Left ventricle myocardium inferior (tissue), 1 donor: ENCODE measurements at places on chromosomes 1 and 21. TPM values are rescaled to one million over a fixed set of nuclear protein-coding genes. Genes with fewer than 3 reads are reported as not detected.
A peak's percentile ranks its signal among the peaks of the same experiment; 100 is the strongest.

Gene RGS13
- total RNA-seq, result 0.22 TPM

DNA sequence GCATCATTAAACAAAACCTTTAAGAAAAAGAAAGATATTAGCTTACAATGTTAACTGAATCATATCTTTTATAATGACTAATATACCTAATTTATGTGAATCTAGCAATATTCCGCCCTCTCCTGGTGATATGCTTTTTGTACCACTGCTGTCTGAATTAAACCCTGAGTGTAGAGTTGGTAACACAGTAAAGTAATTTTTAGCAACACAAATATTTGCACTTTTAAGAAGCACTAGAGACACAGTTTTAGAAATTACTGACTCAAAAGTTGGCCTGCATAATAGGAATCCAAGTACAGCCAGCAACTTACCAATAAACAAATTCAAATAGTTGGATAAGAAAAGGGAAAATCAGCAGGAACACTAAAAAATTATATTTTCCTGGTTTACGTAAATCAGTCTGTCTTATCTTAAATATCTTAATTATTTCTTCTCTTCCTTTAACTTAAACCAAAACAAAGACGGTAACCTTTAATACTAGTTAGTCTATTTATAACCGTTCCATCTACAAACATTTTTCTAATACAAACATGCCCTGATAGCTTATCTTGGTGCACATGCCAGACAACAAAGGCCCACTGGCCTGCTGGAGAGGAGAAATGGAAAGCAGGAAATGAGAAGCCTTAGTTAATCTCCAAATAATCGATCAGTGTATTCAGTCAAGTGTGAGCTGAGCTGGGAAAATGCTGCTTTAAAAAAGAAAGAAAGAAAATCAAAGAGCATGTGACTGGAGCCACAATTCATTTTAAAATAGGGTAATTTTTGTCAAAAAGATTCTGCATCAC, 246.0 kb downstream of the RERE start:
- DNase-seq, result no peak
- H3K27ac ChIP-seq, result peak overlapping the region; percentile 59
- peak overlapping the region; percentile 26 for H3K4me3 ChIP-seq
- H3K27me3 ChIP-seq, result no peaks in the 10 kb centered on the region
- H3K36me3 ChIP-seq, result no peaks in the 10 kb centered on the region
- H3K4me1 ChIP-seq, result peaks cover 39% of the 10 kb centered on the region

Gene LCE1C
- total RNA-seq, result not detected

GRCh38 chr1:85708829-85709227, 595 bp upstream of the ZNHIT6 start:
- peak overlapping the region; percentile 74 for H3K4me3 ChIP-seq
- no peak for DNase-seq
- H3K36me3 ChIP-seq, result peaks cover 24% of the 10 kb centered on the region
- no peaks in the 10 kb centered on the region for H3K27me3 ChIP-seq

DNA sequence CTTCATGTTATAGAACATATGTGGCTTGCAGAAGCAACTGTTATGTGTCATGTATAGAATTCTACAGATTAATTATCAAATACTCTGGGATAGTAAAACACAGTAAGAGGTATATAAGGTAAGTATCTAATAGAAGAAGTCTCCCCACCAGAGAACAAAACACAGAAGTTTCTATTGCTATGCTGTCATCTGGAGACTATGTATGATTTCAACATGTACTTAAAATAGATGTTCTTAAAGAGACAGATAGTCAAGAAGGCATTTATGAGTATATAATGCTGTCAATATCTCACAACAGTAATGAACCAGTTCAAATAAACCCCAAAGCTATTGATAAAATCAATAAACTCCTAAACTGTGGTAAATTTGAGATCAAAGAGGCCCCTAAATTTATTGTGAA, 8.1 kb upstream of the ADCY10 start:
- DNase-seq, result no peak
- H3K27ac ChIP-seq, result peak overlapping the region; percentile 37
- H3K4me1 ChIP-seq, result peaks cover 52% of the 10 kb centered on the region
- H3K36me3 ChIP-seq, result peaks cover 15% of the 10 kb centered on the region

GRCh38 chr1:74368335-74368734, 133.1 kb downstream of the TNNI3K start:
- peaks cover 36% of the 10 kb centered on the region for H3K36me3 ChIP-seq
- no peaks in the 10 kb centered on the region for H3K27me3 ChIP-seq
- no peak for DNase-seq
- H3K4me1 ChIP-seq, result peaks cover 19% of the 10 kb centered on the region
- no peak overlapping the region for H3K27ac ChIP-seq

GRCh38 chr1:19178734-19179398, 31.2 kb downstream of the UBR4 start:
- H3K27me3 ChIP-seq, result no peaks in the 10 kb centered on the region
- H3K4me1 ChIP-seq, result peaks cover 17% of the 10 kb centered on the region
- H3K36me3 ChIP-seq, result peaks cover 98% of the 10 kb centered on the region
- no peak overlapping the region for H3K4me3 ChIP-seq
- H3K27ac ChIP-seq, result peak overlapping the region; percentile 40
- no peak for DNase-seq

GRCh38 chr1:111669268-111669667, 49.7 kb downstream of the RAP1A start:
- H3K27ac ChIP-seq, result no peak overlapping the region
- H3K4me1 ChIP-seq, result peaks cover 89% of the 10 kb centered on the region
- no peak overlapping the region for H3K4me3 ChIP-seq
- DNase-seq, result no peak
- no peaks in the 10 kb centered on the region for H3K27me3 ChIP-seq
